ENCODE measurements at places on chromosomes 7 and 10. TPM values are rescaled to one million over a fixed set of nuclear protein-coding genes. Genes with fewer than 3 reads are reported as not detected.

Gene GTF2IRD2
- 2.7 TPM for total RNA-seq

Gene CFTR
- 0.50 TPM for total RNA-seq

Gene TRIM50
- total RNA-seq: not detected

Gene HSPA12A
- 6.1 TPM for total RNA-seq

Gene COMTD1
- 20.0 TPM for total RNA-seq

Gene AMPH
- not detected for total RNA-seq

- DNase-seq: no peak
Observed at GRCh38 chr7:5204546-5204945, 14.5 kb downstream of the WIPI2 start.

DNA sequence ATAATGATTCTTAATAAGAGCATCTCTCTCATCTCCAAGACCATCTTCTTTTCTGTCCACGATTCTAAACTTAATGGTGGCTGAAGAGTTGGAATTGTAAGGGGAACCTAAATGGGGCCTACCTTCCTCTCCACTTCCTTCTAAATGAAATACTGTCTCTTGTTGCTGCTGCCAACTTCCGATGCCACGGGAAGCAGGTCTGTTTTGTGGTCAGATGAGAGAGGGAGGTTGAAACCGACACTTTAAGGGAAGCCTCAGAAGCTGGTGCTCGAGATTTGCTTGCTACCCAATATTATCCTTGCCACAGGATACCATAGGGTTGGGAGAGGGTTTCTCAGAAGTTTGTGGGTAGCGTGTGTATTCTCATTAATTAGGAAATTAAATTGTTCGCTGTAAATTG is 464.1 kb downstream of the SUGCT start:
- no peak for DNase-seq

- DNase-seq: peak; percentile 67
Observed at GRCh38 chr10:112815269-112816032, 134.6 kb upstream of the TCF7L2 start.

DNA sequence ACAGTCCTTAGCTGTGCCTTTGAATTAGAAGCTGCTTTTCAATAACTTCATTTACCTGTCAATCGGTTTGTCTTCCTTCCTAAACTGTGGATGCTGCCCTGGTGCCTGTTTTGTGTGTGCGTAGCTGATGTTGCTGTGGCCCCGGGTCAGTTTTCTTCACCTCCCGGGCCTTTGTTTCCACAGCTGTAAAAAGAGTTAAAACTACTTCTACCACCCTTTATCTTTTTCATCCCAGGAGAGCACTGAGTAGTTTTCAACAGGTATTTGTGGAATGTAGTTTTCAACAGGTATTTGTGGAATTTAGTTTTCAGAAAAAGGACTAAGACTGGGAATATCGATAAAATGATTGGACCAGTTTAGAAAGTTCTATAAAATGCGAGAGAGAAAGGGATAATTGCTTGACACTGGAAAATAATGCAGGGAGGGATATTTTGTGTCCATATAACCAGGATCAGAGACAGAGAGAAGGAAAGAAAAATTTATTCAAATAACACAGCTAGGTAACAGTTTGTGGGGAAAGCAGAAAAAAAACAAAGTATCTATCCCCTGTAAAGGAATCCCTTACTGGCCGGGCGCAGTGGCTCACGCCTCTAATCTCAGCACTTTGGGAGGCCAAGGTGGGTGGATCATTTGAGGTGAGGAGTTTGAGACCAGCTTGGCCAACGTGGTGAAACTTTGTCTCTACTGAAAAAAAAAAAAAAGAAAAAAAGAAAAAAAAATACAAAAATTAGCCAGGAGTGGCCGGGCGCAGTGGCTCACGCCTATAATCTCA is 15.9 kb upstream of the IGF2BP3 start:
- no peak for DNase-seq

DNA sequence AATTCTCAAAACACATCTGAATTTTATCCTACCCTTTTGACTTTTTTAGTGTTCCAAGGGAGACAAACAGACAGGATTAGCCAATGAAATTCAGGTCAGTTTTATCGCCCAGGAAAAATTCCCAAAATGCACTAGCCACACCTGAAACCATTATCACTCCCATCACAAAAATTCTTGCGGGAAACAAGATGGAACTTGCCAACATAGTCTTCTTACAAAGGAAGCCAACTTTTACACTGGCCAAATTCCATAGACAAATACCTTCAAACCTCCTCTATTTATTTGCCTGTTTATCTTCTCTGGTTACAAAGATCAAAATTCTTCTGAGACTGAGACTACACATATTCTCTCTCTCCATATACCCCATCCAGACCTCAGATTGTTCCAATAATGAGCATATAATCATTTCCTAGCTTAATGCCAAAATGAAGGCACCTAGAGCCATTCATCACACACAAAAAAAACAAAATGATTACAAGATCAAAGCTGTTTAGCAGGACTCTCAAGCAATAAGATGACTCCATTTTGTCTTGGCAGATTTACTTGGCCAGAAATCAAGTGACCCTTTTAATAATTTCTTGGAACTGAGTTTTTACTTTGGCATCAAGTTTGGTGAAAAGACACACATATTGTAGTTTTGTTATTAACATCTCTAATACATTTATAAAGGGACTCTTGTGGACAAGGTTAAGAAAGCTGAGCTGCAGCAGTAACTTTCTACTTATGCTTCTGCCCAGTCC is 30.2 kb downstream of the MET start:
- DNase-seq: peak; percentile 81

- DNase-seq: no peak
Observed at GRCh38 chr7:80155374-80155773, 20.7 kb downstream of the GNAI1 start.

DNA sequence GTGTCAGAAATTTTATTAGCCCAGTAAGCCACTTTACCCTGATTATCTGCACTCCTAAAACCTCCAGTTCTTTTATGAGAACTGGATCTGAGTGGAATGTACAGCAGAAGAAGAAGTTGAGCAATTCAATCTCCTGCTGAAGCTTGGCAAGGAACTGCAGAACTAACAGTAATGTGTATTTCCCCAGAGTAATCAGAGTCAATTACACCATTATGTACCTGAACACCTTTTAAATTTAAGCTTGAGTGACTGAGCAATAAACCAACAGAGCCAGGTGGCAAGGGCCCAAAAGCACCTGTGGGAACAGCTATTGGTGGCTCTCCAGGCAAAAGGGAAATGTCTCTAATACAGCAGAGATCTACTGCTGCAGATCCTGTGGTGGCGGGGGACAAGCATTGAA is 40.1 kb upstream of the AKR1C2 start:
- DNase-seq: no peak

DNA sequence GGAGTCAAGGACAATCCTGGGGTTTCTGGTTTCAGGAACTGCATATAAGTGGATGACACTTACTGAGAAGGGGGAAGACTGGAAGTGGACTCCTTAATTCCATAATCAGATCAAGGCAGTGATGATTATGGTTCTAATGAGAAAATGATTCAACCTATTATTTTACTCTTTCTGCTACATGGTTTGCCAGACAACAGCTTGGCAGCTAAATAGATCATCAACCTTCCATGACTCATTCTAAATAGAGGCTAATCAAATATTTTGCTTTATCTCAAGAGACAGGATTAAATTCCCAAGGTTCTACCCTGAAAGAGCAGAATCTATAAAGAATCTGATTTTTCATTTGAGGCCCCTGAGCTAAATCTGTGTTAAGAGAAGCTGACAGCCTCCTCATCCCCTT is 46.3 kb downstream of the CNNM1 start:
- DNase-seq: no peak

- peak; percentile 79 for DNase-seq
Observed at GRCh38 chr10:6476989-6477388, 103.1 kb downstream of the PRKCQ start.
